ENCODE measurements at places on chromosomes 13 and 19.

DNA sequence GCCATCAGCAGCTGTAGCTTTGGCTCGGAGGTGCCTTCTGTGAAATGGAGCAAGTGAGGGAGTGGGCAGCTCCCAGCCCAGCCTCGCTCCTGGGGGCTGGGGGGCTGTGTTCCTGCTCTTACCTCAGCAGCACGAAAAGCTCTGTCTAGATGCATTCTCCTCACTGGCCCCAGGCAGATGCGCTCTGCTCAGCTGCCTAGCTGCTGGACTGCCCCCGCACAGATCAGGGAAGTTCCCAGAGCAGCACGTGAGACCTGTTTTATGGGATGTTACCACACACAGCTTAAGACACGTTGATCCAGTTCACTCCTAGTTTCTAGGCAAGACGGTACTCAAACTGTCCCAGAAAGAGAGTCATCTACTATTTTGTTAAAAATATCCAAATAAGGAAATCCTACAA, 13.6 kb downstream of the LCP1 start:
- peak; percentile 82 for DNase-seq

GRCh38 chr13:77339408-77339807, 12.5 kb upstream of the MYCBP2 start:
- no peak for DNase-seq

DNA sequence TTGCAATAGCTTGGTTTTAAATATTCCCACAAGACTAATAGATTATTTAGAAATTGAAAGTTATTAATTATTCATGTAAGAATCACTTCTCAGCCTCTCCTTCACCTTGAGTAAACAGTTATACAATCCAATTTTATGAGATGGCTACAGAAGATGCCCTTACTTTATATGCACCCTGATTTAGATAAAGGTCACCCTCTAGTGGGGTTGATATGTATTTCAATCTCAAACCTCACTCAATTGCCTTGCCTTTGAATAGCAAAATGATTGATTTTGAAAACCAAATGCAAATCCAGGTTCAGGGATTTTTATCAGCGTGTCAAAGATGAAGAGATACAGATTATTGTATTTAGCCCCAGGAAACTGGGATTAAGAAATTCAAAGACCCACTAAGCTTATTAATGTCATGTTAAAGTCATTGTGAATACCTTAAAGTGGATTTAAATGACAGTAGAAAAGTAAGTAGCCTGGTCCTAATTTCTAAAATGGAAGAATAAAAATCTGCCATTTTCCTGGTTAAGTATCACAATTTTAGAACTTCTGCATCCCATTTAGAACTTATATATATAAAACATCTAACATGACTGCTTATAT, 305.1 kb downstream of the ITGBL1 start:
- DNase-seq, result peak; percentile 24

DNA sequence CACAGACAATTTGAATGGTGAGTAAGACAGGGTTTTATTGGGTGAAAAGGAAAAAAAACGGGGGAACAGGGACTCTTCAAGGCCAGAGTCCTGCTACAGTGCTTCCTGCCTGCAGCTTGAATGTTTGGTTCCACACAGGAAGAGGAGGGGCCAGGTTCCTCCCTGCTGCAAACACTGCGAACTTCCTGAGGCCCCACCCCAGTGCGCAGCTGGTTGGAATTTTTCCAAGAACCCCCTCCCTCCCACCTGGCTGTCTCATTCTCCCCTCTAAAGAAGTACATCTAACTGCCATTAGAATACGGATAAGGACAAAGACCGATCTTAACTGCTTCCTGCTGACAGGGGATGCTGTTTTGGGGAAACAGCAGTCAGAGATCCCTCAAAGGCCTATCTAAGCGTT, 184.9 kb downstream of the GGACT start:
- DNase-seq, result no peak

- DNase-seq, result peak; percentile 74
These were observed 27.3 kb downstream of the LRFN3 start for GRCh38 chr19:35963514-35963913.

GRCh38 chr19:46471116-46471733, at the start of gene PNMA8A:
PNMA8A (minus strand) TSS chr19:46471563; CDS start chr19:46471035, 528 bp downstream.
- DNase-seq, result peak; percentile 65

GRCh38 chr13:92954746-92955145, 271.9 kb upstream of the GPC6 start:
- no peak for DNase-seq

GRCh38 chr19:52297601-52298364, 814 bp downstream of the ZNF480 start:
- DNase-seq, result peak; percentile 34

DNA sequence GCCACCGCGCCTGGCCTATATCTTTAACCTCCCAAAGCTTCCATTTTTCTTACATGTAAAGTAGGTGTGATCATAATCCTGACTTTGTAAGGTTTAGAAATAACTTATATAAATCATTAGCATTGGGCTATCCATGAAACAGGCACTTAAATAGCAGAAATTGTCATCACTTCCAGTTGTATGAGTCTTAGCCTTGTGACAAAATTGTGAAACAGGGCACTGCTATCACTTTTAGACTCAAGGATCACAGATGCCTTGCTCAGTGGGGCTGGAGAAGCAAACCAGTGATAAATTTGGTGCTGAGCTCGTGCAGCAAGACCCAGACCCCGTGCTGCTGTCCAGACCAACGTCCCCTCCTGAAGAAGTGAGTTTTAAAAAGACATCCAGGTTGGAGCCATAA, 209.7 kb downstream of the KATNAL1 start:
- no peak for DNase-seq

Data from KBM-7 (cell line).